ENCODE measurements at places on chromosomes 2 and 18. TPM values are rescaled to one million over a fixed set of nuclear protein-coding genes. Genes with fewer than 3 reads are reported as not detected.

The CNDP2 gene
- total RNA-seq = 84.9 TPM

GRCh38 chr18:392928-393573, 107.5 kb downstream of the COLEC12 start:
- H3K4me3 ChIP-seq = no peak overlapping the region
- no peaks in the 10 kb centered on the region for H3K27me3 ChIP-seq
- no peak overlapping the region for H3K27ac ChIP-seq
- H3K4me1 ChIP-seq = peaks cover 3% of the 10 kb centered on the region
- DNase-seq = no peak
- no peaks in the 10 kb centered on the region for H3K36me3 ChIP-seq

GRCh38 chr2:68357605-68358337, 7.3 kb upstream of the PLEK start:
- DNase-seq = peak; percentile 13
- no peak overlapping the region for H3K27ac ChIP-seq
- no peaks in the 10 kb centered on the region for H3K27me3 ChIP-seq
- peaks cover 5% of the 10 kb centered on the region for H3K4me1 ChIP-seq
- no peaks in the 10 kb centered on the region for H3K36me3 ChIP-seq

GRCh38 chr2:207121784-207122183, 44.0 kb downstream of the KLF7 start:
- peak overlapping the region; percentile 38 for H3K27ac ChIP-seq
- H3K36me3 ChIP-seq = peaks cover 27% of the 10 kb centered on the region
- H3K4me3 ChIP-seq = no peak overlapping the region
- H3K27me3 ChIP-seq = no peaks in the 10 kb centered on the region
- no peaks in the 10 kb centered on the region for H3K4me1 ChIP-seq
